ENCODE measurements at places on chromosomes 3 and 15.

DNA sequence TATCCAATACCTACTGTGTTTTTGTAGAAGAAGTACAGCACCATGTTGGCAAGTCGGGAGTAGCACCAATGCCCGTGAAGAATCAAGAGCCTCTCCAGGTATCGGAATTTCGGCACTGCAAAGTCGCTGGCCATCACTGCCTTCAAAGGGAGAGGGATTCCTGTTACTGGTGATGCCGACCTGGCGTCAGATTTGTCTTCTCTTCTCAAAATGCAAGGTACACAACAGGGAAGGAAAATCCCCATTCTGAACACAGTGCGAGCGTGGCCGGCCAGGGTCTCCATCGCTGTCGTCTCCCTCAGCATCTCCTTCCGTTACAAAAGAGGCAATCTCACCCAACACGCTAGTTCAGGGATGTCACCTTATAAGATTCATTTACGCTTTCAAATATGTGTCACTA lies 175.4 kb downstream of the ATP10A start:
- no peak for DNase-seq

- DNase-seq, result no peak
Observed at GRCh38 chr3:107260207-107260606, 117.0 kb upstream of the CCDC54 start.

- DNase-seq, result no peak
Observed at GRCh38 chr3:19931180-19931692, 2.8 kb downstream of the EFHB start.

DNA sequence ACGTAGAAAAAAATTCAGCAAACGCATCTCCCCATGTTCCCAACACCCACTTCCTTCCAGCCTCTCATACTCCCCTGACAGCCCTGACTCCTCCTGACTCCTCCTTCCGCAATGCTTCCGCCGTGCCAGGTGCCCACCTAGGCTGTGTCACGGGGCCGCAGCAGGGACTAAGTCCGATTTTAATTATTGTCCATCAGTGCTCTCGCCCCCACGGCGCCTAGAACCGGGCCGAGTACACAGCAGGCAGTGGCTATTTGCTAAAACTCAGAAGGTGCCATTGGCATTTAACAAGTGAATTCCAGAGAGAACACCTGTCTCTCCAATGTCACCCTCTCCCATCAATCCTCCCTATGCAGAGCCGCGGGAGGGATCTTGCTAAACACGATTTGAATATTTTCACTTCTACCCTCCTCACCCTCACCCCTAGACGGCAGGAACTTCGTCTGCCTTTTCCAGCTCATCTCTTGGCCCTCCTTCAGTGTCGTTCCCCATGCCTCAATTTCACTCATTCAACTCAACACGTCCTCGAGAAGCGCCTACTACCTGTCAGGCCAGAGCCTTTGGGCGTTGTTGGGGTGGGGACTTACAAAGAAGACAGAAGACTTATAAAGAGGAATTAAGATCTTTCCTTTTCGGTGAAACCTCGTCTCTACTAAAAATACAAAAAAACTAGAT lies 11.5 kb upstream of the SHF start:
- DNase-seq, result no peak

All from suprapubic skin (tissue), 4 donors.